ENCODE measurements at places on chromosomes 5 and 9.

DNA sequence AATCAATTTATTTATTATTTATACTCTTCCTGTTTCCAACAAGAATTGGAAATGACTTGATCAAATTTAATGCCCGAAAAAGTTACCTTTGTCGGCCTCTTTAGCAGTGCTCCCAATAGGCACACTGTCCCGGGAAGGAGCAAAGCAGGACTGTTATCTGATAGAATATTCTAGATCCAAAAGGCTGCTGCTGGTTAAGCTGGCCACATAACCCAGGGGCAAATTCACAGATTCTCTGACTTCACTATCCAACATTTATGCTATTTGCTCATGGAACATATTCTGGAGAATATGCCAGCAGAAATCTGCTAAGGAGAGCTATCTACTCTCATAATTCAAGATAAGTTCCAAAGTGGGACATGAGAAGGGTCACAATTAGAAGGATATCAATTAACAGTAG lies 100.2 kb upstream of the DMAC1 start:
- DNase-seq, result no peak

DNA sequence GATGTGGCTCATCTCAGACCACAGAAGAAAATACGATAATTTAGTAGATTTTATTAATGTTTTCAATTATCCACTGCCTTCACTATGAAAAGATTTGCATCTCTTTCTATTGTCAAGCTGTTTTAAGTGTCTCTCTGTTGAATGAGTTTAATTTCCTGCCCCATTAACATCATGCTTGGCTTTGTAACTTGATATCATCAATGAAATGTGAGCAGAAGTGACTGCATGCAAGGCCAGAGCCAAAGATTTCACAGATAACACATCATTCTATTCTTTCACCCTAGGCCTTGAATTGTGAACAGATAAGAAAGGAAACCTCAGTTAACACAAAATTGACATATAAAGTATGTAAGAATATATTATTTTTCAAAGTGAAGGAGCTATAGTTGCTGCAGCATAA lies 986.4 kb upstream of the CDH18 start:
- DNase-seq, result no peak

DNA sequence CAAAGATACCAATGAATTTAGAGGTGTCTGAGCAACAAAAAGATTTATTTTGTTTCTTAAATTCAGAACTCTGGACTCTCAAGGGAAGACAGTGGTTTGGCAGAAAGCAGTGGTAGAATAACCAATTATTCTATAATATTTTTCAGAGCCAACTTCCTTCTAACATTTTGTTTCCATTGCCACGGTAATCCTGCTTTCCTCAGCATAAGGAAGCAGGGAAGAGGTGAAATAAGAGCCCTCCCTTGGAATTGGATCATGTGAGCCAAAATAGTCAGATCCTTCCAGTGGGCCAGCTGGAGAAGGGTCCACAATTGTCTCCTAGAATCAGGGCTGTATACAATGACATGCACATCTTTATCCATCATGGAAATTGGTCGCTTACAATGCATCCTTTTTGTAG lies 130.0 kb upstream of the MAP1B start:
- DNase-seq, result no peak

- no peak for DNase-seq
These were observed 15.9 kb downstream of the NFIL3 start for GRCh38 chr9:91407580-91408318.

GRCh38 chr5:142842994-142843905 lies 73.1 kb downstream of the ARHGAP26 start:
- no peak for DNase-seq

DNA sequence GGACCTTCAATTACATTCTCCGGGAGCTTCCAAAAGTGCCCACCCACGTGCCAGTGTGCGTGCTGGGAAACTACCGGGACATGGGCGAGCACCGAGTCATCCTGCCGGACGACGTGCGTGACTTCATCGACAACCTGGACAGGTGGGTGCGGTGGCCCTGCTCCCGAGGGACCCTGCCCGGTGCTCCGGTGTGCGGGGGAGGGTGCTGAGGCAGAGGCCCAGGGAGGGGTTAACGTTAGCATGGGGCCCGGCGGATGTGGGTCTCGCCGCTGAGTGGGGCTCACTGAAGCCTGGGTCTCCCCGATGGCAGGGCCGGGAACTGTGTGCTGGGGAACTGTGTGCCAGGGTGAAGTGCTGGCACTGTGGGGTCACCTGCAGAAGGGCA lies 10.6 kb upstream of the AJM1 start:
- DNase-seq, result no peak

- DNase-seq, result no peak
These were observed 68.9 kb downstream of the BOD1 start for GRCh38 chr5:173547579-173547978.

DNA sequence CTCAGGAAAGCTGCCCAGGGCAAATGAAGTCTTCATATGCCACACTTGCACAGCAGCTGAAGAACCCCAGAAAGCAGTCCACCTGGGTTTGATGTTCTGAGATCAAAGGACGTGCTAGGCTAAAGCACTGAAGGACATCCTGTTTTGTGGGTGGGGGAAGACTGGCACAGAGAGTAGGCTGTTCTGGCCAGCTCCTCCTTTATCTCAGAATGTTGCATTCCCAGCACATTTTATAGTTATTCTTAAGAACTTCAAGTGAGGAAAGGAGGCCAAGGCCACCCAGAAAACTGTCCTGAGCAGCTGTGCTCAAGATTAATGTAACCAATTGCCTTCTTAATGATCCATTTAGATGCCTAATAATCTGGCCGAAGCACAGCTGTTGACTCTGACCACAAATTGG lies 10.9 kb downstream of the SHOC1 start:
- no peak for DNase-seq

GRCh38 chr9:129170229-129170628 lies 7.8 kb downstream of the IER5L start:
- DNase-seq, result no peak

GRCh38 chr5:173972607-173972924 lies 16.4 kb upstream of the C5orf47 start:
- DNase-seq, result no peak

DNA sequence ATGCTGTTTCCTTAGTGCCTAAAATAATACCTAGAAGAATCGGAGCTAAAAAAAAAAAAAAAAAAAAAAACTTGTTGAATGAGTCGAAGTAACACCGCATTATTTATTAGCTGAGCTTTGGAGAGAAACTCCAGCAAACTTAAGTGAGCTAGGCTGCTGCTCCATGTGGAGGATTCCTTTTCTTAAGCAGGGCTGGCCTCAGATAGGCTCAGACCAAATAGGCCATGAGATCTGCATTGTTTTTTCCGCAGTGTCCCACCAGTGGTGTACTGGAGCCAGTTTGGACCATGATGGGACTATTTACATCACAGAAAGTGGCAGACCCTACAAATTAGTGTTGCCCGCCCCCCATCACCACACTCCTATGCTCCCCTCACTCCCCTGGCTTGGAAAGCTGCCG lies 341.4 kb downstream of the DTWD2 start:
- no peak for DNase-seq

- DNase-seq, result no peak
These were observed 4.9 kb downstream of the SH3GLB2 start for GRCh38 chr9:129023036-129023907.

- DNase-seq, result no peak
These were observed 4.8 kb downstream of the NINJ1 start for GRCh38 chr9:93129286-93129685.

DNA sequence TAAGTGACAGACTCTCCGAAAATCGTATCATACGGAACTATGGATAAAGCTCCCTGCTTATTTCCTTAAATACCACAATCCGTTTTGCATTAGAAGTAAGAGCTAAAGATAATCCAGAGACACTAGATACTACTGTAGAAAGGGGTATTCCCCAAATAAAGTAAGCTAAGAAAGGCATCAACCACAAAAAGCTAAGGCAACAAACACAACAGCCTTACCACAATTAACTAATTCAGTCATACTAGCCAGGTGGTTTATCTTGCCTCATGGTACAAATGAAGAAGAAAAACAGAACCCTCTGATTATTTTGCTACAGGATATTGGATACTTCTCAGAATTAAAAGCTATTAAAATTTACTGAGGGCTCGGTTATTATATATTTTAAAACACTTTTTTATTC lies 14.1 kb downstream of the ERP44 start:
- DNase-seq, result no peak

GRCh38 chr9:94929369-94929756 lies 202.9 kb downstream of the AOPEP start:
- no peak for DNase-seq

DNA sequence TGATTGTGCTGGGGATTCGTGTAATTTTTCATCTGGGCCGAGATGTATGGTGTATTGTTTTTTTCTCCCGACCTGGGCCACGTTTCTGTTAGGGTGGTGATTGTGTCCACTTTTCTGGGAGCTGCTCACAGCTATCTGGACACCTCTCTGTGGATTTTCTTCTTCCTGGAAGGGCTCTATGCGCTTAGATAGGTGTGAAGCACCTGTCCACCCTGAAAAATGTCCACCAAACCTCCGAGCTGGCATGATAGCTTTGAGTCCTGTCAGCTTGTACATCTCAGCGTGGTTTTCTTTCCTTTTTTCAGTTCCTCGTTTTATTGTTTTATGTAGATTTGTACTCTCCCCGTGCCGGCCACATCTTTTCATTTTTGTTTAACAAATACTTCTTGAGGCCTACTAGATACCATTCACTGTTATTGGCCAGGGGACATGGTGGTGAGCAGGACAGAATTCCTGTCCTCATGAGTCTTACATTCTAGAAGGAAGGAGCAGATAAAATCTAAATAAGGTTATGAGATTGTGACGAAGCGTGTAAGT lies 1.1 kb downstream of the UGCG start:
- DNase-seq, result no peak

DNA sequence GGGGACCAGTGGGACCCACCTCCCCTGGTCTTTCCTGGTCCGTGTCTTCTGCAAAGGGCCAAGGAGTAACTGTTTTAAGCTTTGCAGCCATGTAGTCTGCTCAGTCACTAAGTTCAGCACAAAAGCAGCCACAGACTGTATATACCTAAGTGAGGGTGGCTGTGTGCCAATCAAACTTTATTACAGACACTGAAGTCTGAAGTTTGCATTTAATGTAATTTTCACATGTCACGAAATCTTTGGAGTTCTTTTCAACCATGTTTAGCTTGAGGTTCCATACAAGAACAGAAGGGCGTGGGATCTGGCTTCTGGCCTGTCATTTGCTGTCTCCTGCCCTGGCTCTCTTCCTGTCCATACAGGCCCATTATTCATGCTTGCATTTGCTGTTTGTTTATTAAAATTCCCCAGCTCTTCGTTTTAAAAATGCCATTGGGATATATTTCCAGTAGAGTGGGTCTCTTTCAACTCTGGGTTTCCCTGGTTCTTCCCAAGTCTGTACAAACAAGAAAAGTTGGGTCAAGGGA lies 64.2 kb upstream of the ECM2 start:
- no peak for DNase-seq

GRCh38 chr5:88657136-88657535 lies 225.8 kb downstream of the MEF2C start:
- DNase-seq, result no peak

DNA sequence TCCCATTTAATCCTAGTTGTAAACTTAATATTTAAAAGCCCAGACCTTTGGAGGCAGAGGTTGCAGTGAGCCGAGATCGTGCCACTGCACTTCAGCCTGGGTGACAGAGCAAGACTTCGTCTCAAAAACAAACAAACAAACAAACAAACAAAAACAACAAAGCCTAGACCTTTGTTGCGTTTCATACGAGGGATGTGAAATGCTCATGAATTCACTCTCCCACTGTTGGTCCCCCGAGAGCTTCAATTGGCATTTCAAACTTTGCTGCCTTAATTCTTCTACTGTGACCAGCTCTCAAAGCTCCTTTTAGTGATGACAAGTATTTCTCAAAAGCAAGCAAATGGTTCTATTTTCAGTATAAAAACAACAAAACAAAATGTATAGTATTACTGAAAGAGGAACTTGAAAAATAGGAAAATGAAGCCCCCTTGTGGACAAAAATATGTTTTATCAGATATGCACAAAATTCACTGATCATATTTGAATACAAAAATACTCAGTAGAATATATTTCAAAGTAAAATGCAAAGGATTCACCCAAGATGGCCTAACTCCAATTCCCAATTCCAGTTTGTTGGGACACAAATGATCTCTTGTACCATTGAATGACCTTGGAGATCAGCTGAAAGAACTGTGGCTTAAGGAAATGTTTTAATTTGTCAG lies 140.4 kb downstream of the ESM1 start:
- no peak for DNase-seq

DNA sequence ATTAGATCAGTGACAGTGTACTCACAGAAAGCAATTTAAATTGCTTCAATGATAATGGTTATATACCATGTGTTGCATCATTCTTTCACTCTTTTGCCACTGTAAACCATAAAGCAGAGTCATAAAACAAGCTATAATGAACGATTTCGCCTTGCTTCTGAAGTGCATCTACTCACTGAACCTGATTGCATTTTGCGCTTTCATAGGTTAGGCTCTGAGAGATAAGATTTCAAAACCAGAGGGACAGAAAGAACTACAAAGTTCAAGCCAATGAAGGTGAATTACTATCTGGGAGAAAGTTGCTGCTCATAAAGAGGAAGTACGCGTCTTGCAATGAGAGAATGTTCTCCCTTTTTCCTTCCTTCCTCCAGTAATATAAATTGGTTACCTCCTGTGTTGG lies 412.7 kb downstream of the CETN3 start:
- no peak for DNase-seq

GRCh38 chr5:63650581-63650980 lies 311.7 kb downstream of the HTR1A start:
- no peak for DNase-seq

DNA sequence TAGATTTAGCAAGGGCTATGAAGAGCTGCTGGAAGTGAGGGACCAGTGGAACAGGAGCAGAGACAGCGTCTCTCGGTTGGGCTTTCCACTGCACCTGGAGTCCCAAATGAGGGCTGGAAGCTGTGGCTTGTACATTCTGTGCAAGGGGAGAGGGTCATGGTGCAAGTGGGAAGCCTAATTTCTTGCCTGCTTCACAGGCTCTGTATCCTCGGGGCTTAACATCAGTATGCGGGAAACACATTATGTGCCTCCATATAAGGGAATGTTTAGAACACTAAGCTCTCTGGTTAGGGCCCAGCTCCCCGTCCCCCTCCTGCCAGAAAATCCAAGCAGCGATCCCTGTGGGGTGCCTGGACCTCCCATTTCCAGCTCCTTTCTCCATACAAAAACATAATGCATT lies 89.0 kb upstream of the NIPAL4 start:
- no peak for DNase-seq

DNA sequence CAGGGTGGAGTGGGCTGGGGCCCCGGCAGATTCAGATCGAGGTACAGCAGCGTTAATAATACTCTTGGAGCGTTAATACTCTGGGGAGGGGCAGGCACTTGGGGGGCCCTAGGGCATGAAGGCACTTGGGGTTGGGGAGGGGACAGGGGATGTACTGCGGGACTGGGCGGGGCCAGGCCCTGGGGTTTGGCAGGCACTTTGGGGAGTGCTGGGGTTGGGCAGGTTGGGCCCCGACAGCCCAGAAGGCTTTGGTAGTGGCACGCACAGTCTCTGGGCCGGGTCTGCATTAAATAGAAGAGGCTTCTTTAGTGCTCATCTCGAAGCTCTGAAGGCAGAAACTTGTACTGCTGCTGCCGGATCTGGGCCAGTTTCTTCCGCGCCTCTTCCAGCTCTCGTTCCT lies 7.8 kb upstream of the TPM2 start:
- no peak for DNase-seq

Data from 8988T (cell line).